ENCODE measurements at places on chromosomes 2 and 18. TPM values are rescaled to one million over a fixed set of nuclear protein-coding genes. Genes with fewer than 3 reads are reported as not detected.

CCDC138 gene
- 13.5 TPM for total RNA-seq

ERCC3 gene
- 43.9 TPM for total RNA-seq

NEU2 gene
- not detected for total RNA-seq

CNDP1 gene
- total RNA-seq = not detected

RBM44 gene
- 0.87 TPM for total RNA-seq

CDH2 gene
- 0.18 TPM for total RNA-seq

CELF4 gene
- total RNA-seq = not detected

FBLN7 gene
- total RNA-seq = 7.9 TPM

PTH2R gene
- total RNA-seq = not detected

ASB3 gene
- 25.3 TPM for total RNA-seq

ACSL3 gene
- total RNA-seq = 44.6 TPM

TEX44 gene
- not detected for total RNA-seq

BCL11A gene
- 0.45 TPM for total RNA-seq

UGT1A5 gene
- total RNA-seq = not detected

NFATC1 gene
- total RNA-seq = 97.2 TPM

CFC1 gene
- not detected for total RNA-seq

GREB1L gene
- total RNA-seq = not detected

ONECUT2 gene
- not detected for total RNA-seq

NYAP2 gene
- not detected for total RNA-seq

ILKAP gene
- total RNA-seq = 43.3 TPM

ALK gene
- not detected for total RNA-seq

SKA1 gene
- total RNA-seq = 29.4 TPM

ASPRV1 gene
- 0.65 TPM for total RNA-seq

SLC19A3 gene
- not detected for total RNA-seq

AOX1 gene
- total RNA-seq = 0.69 TPM

EML6 gene
- total RNA-seq = 1.7 TPM

UGT1A10 gene
- not detected for total RNA-seq

EVX2 gene
- total RNA-seq = not detected

SCLY gene
- 93.2 TPM for total RNA-seq

RTN4 gene
- 85.0 TPM for total RNA-seq
